ENCODE measurements at places on chromosomes 5 and 9. TPM values are rescaled to one million over a fixed set of nuclear protein-coding genes. Genes with fewer than 3 reads are reported as not detected.

Gene ANXA6
- total RNA-seq, result 984 TPM

Gene PCDHGC4
- 0.90 TPM for total RNA-seq

Gene NSD1
- 25.9 TPM for total RNA-seq

Gene DNAH5
- total RNA-seq, result 0.12 TPM

Gene GPR21
- 2.6 TPM for total RNA-seq

Gene GPX8
- total RNA-seq, result 81.6 TPM

Gene BBLN
- 26.9 TPM for total RNA-seq

Gene MAP1B
- 145 TPM for total RNA-seq

Gene PJA2
- total RNA-seq, result 58.7 TPM
